ENCODE measurements at places on chromosomes 4 and X. TPM values are rescaled to one million over a fixed set of nuclear protein-coding genes. Genes with fewer than 3 reads are reported as not detected.

DNA sequence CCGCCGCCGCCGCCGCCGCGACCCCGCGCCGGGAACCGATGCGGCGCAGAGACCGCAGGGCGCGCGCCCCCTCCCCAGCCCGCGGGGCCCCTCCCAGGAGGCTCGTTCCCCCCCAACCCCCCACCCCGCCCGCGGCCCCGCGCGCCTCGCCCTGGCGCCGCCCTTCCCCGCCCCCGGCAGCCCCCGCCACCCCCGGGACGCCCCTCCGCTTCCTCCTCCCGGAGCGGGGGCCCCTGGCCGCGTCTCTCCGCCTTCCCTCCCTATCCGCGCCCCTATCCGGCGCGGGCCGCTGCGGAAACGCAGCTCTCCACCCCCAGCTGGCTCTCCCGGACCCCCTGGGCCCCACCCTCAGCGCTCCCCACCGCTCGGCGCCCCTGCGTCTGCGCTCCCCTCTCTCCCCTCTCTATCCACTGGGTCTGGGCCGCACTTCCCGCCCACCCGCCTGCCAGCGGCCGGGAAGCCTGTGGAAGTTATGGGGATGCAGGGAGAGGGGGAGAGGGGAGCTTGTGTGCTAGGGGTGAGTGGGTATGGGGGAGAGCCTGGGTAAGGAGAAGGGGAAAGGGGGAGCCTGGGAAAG is at the start of gene TMEM271:
Gene TMEM271 (minus strand): TSS at position 51 of the 577 bp plus-strand sequence. CDS start 233 bp downstream, outside the sequence.
- no peaks in the 10 kb centered on the region for H3K36me3 ChIP-seq
- H3K4me3 ChIP-seq: no peak within 1 kb of the TSS
- peaks cover 93% of the 10 kb centered on the region for H3K27me3 ChIP-seq
- H3K27ac ChIP-seq: no peak within 1 kb of the TSS
- peaks cover 10% of the 10 kb centered on the region for H3K4me1 ChIP-seq

DNA sequence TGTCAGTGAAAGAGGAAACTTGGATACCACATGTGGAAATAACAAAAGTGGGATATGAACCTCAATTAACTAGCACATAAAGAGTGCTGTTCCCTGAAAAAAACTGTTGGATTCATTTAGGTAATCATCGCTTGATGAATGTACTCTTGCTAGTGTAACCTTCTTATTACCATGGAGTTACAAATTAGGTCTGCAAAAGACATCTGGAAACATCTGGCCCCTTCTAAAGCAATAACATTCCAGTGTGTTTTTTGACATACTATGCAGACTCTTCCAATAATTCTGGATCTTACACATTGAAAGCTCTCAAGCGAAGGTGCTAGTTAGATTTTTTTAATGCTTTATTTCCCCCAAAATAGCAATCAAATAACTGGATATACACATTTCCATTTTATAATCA is 134.6 kb downstream of the ATP10D start:
- DNase-seq: no peak
- H3K36me3 ChIP-seq: no peaks in the 10 kb centered on the region
- H3K27me3 ChIP-seq: no peaks in the 10 kb centered on the region
- no peak overlapping the region for H3K27ac ChIP-seq

LIMCH1 gene
- total RNA-seq: 13.9 TPM

DNA sequence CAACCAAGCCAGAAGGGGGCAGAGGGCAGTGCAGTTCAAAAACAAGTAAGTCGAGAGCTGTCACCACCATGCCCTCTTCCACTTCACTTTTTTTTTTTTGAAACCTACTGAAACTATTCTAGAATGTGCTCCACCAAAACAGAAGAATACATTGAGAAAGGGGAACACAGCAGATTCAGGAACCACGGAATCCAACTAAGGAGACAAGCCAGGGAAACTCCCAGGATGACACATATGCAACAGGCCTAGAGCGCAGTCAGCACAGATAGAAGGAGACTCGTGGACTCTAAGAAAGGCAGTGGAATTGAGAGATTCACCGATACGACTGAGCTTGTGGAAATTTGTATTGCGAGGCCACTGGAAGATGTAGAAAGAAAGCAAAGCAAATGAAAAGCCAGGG is 66.1 kb downstream of the PHKA2 start:
- H3K27ac ChIP-seq: no peak overlapping the region
- no peak overlapping the region for H3K4me3 ChIP-seq
- H3K27me3 ChIP-seq: no peaks in the 10 kb centered on the region
- H3K36me3 ChIP-seq: peaks cover 27% of the 10 kb centered on the region

GRCh38 chrX:129522184-129523078 is 859 bp downstream of the SMARCA1 start:
- DNase-seq: peak; percentile 80
- H3K4me1 ChIP-seq: no peaks in the 10 kb centered on the region
- peak overlapping the region; percentile 92 for H3K27ac ChIP-seq
- H3K27me3 ChIP-seq: no peaks in the 10 kb centered on the region

- no peaks in the 10 kb centered on the region for H3K27me3 ChIP-seq
- no peak overlapping the region for H3K4me3 ChIP-seq
- H3K36me3 ChIP-seq: no peaks in the 10 kb centered on the region
- H3K27ac ChIP-seq: no peak overlapping the region
- no peak for DNase-seq
- no peaks in the 10 kb centered on the region for H3K4me1 ChIP-seq
Observed at GRCh38 chrX:122787231-122787630, 396.8 kb upstream of the GRIA3 start.

DNA sequence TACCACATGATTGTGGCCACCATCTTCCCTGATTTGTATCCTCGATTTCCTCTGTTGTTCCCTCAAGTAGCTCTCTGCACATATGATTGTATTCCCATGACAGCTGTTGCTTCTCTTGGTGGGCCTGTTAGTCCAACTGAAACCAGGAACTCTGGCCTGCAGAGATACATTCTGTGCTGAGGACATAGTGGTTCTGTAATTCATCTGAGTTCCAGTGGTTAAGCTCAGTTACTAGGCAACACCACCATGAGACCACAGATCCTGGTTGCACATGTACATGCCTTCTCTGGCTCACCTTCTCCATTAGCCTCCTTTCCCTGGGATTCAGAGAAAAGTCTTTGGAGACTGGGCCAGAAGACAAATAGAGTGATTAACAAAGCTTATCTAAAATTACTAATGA is 172.1 kb upstream of the SLC7A11 start:
- H3K27ac ChIP-seq: no peak overlapping the region
- H3K36me3 ChIP-seq: no peaks in the 10 kb centered on the region
- no peaks in the 10 kb centered on the region for H3K27me3 ChIP-seq
- no peak overlapping the region for H3K4me3 ChIP-seq
- DNase-seq: no peak
- no peaks in the 10 kb centered on the region for H3K4me1 ChIP-seq

TRMT44 gene
- total RNA-seq: 14.2 TPM

DNA sequence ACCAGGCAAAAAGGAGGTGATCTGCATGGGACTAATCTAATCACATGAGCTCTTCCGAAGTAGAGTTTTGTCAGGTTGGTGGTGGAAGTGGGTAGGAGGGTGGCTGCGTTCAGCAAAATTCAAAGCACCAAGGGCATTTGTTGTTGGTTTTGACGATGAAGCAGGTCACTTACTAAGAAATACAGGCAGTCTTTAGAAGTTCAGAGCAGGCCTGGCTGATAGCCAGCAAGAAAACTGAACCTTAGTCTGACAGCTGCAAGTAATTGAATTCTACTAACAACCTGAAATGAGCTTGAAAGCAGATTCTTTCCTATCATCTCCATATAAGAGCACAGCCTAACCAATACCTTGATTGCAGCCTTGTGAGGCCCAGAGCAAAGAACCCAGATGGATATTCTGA is 505.8 kb downstream of the KLHL13 start:
- H3K4me3 ChIP-seq: no peak overlapping the region
- no peaks in the 10 kb centered on the region for H3K36me3 ChIP-seq
- H3K27ac ChIP-seq: no peak overlapping the region
- H3K4me1 ChIP-seq: no peaks in the 10 kb centered on the region
- H3K27me3 ChIP-seq: no peaks in the 10 kb centered on the region
- no peak for DNase-seq

RBM46 gene
- total RNA-seq: 4.1 TPM

DNA sequence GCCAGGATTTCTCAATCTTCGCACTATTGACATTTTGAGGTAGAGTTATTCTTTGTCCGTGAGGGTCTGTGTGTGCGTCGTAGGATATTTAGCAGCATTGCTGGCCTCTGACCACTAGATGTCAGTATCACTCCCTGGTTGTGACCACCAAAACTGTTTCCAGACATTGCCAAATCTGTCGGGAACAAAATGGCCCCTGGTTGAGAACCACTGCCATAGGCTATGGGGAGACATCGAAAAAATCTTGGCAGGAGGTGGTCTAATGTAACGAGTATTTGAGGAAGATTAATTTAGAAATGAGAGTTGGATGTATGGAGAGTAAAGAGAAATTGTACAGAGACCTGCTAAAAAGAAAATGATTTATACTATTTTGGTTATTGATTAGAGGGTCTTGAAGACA is 108.4 kb downstream of the DOCK11 start:
- H3K4me1 ChIP-seq: peaks cover 4% of the 10 kb centered on the region
- H3K4me3 ChIP-seq: no peak overlapping the region
- H3K27me3 ChIP-seq: no peaks in the 10 kb centered on the region
- peak overlapping the region; percentile 39 for H3K27ac ChIP-seq

All from sigmoid colon (tissue), 7 donors.